ENCODE measurements at places on chromosomes 11 and 22.

- DNase-seq, result no peak
Measured at GRCh38 chr22:27972732-27973698, 54.0 kb upstream of the PITPNB start.

DNA sequence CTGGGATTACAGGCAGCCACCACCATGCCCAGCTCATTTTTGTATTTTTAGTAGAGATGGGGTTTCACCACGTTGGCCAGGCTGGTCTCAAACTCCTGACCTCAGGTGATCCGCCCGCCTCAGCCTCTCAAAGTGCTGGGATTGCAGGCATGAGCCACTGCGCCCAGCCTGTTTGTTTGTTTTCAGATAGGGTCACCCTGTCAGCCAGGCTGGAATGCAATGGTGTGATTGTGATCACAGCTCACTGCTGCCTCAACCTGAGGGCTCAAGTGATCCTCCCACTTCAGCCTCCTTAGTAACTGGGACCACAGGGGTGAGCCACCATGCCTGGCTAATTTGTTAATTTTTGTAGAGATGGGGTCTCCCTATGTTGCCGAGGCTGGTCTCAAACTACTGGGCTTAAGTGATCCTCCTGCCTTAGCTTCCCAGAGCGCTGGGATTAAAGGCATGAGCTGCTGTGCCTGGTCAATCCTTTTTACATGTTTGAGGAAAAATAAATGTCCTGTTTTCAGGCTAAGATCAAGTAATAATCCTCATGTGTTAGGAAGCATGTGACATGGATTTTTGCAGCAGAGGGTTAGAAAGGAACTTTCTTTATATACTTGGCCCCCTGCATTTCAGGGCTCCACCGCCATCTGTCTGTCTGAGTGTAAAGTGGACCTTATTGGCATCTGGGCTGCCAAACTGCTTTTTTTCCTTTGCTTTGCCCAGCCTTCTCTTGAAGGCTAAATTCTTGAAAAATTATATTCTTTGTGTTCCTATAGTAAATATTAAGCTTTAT lies 4.8 kb upstream of the SLC3A2 start:
- no peak for DNase-seq

GRCh38 chr11:57646194-57646798 lies 3.4 kb downstream of the YPEL4 start:
- DNase-seq, result no peak

- DNase-seq, result no peak
Measured at GRCh38 chr22:33325232-33326004, 267.2 kb upstream of the SYN3 start.

DNA sequence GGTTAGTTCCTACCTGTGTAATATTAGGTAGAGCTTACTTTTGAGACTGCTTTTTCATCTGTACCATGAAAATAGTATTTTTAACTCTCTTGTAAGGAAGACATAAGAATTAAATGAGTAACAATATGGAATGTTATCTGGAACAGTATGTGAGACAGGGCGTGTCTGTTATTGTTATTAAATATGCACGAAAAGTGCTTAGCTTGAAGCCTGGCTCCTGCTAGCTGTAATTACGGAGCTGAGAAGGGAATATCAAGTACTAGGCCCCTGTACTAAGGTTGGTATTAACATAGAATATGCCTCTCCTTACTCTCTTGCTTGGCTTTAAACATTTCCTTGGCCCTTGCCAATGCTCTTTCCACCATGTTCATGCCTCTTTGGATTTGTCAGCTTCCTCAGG lies 194.0 kb downstream of the FAM76B start:
- DNase-seq, result no peak

- DNase-seq, result no peak
Measured at GRCh38 chr11:35045236-35045820, 93.6 kb upstream of the CD44 start.

DNA sequence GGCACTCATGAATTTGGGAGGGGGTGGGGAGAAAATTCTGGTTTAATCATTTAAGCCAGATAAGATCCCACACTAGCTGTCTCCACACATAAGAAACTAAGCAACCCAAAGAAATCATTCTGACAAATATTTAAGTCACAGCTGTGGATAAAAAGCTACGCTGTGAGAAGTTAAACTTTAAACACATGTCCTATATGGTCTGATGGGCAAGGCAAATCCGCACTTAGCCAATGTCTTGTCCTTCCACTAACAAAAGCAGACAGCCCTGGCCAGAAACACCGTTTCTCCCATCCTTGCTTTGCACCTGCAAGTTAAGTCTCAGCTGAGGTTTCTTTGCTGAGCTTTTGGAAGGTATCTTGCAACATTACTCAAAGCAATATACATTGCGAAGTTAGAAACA lies 68.0 kb downstream of the ETS1 start:
- no peak for DNase-seq

GRCh38 chr11:77660947-77661346 lies 23.4 kb upstream of the CLNS1A start:
- DNase-seq, result no peak

DNA sequence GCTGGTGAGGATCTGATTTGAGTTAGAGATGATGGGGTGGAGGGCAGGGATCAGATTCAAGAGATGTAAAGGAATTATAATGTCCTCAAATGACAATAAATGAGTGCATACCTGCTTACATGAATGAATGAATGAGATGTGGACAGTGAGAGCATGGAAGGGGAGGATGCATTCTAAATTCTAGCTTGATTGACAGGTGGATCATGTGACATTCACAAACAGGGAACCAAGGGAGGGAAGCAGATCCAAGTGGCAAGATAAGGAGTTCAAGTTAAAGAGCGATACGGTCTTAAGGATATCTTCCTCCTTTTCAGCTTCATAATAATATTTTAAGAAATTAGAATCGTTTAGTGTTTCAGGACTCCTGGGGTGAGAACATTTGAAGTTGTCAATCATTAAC lies 170.5 kb upstream of the TBCEL start:
- no peak for DNase-seq

GRCh38 chr22:37601540-37602442 lies 6.8 kb upstream of the GGA1 start:
- DNase-seq, result no peak

DNA sequence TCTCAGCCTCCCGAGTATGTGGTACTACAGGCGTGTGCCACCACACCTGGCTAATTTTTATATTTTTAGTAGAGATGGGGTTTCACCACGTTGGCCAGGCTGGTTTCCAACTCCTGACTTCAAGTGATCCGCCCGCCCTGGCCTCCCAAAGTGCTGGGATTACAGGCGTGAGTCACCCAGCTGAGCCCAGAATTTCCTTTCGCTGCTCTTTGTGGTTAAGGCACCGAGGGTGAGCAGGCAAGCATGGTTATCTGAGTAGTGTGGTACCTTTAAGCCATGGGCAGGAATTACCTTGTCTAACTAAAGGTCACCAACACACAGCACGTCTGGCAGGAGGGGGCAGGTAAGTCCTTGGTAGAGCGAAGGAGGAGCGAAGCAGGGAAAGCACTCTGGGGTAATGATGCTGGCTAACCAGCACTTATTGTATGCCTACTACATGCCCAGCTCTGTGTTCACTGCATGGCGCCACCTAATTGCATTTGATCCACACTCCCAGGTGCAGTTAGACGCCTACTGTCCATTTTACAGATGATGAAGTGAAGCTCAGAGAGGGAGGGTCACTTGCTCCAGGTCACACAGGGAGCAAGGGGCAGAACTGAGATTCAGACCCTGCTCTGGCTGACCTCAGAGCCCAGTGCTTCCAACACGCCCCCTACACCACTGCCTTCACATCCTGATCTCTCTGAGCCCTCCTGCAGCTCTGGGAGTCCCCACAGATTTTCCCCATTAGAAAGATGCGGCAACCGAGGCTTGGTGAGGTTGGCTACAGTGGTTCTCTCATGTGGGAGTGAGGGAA lies 45.7 kb downstream of the TRIOBP start:
- no peak for DNase-seq

DNA sequence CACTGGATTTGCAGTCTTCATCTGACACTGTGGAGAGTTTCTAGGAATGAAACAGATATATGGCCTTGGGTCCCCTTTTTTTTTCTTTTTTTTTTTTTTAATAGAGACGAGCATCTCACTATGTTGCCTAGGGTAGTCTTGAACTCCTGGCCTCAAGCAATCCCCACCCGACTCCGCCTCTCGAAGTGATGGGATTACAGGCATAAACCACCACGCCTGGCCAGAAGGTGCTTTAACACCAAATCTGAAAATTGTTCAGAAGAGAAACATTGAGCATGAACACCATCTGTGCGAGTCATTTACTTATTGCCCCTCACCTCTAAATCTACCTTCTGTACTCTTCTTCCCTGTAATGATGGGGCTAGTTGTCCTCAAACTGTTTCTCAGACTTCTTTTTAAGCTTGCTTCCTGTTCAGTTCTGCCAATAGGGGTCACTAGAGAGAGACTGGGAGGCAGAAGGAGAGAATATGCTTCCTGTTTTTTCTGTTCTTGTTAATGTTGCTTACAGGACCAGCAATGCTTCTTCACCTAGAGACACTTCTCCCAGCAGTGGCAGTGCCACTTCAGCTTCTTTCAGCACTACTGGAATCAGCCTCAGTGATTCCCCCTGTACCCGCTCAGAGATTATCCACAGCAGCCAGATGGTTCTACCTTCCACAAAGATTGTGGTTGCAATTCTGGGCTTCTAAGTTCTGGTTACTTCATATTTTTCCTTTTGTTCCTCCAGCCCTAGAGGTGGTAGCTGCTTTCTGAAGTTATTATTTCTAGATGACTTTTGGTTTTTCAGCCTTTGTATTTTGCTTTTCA lies 20.8 kb upstream of the ZBED5 start:
- no peak for DNase-seq

GRCh38 chr11:8080674-8081590 lies at the start of gene TUB:
TUB (plus strand) TSS chr11:8081211; CDS start chr11:8081511, 300 bp downstream.
- DNase-seq, result no peak

DNA sequence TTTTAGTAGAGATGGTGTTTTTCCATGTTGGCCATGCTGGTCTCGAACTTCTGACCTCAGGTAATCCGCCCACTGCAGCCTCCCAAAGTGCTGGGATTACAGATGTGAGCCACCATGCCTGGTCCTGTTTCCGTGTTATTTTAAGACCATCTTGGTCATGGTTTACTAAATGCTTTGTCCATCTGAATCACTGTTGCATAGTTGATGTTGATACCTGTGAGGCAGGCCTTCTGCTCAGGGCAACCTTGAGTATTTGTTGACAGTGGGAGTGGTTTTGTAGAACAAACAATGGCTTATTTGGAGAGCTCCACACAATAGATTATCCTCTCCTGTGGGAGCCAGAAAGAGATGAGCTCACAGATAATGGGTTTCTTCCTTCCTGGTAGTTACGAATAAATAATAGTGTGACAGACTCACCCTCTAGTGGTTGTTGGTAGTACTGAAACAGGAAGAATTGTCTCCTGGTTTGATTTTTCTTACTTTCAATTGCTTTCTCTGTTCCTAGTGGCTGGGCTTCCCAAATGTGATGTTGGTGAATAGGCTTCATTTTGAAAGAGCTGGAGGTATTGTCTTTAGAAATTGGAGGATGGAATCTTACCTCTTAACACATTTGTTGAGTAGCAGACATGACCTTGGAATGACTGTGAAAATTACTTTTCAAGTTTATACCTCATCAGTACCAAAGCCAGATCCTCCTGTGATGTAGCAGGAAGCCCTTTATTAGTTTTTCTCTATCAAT lies 39.0 kb downstream of the CTNND1 start:
- peak; percentile 39 for DNase-seq

- peak; percentile 9 for DNase-seq
Measured at GRCh38 chr11:17352950-17353820, 1.6 kb downstream of the NCR3LG1 start.

GRCh38 chr11:95853138-95853537 lies 62.8 kb downstream of the CEP57 start:
- DNase-seq, result no peak

GRCh38 chr11:110629594-110629993 lies 82.6 kb downstream of the ARHGAP20 start:
- DNase-seq, result no peak

- DNase-seq, result no peak
Measured at GRCh38 chr11:67022341-67022933, 497 bp upstream of the SYT12 start.

DNA sequence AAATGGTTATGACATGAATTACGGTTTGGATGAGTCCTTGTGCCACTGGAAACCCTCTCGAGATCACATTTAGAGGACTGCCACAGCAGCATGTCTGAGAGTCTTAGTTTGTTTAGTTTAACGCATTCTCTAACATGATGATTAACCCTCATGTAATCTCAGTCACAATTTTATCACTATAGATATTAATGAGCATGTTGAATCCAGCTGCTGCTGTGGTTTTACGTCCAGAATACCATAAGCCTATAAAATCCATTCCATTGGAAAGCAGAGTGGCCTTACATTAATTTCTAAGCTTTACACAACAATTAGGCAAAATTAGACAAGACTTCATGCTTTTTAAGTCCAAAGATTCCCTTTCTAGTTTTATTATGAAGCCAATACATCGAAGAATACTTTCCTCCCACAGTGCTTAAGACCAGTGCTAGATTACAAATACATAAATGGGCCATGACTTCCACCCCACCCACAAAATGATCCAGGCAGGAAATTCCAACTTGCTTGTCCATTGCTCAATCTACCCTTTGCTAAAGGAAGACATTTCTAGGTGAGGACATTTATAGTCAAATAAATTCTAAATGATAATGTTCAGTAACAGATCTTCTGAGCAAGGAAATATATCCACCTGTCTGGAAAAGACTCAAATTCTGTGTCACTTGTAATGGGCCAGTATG lies 3.5 kb upstream of the ELMOD1 start:
- peak; percentile 62 for DNase-seq

GRCh38 chr11:66011785-66012303 lies at the start of gene CST6:
CST6 (plus strand) TSS chr11:66012008; CDS start chr11:66012045, 37 bp downstream.
- no peak for DNase-seq

- peak; percentile 68 for DNase-seq
Measured at GRCh38 chr11:85685820-85686459, at the start of gene CCDC89. CCDC89 (minus strand) TSS chr11:85686195; CDS start chr11:85686130, 65 bp downstream.

GRCh38 chr22:28105413-28105812 lies 186.4 kb upstream of the PITPNB start:
- no peak for DNase-seq

DNA sequence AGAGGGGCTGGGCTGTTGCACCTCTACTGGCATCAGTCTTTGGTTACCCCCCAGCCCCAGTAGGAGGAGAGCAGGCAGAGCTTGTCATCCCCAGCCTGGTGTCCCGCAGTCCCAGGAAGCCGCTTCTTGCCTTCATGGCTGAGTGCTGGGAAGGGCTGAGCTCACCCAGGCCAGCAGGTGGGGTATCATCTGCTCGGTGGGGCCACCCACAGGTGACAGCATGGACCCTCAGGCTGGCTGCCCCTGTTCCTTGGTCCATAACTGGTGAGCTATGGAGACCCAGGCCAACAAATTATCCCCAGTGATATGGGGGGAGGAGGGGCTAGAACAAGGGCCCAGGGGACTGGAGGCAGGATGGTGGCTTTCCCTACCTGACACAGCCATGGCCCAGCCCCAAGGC lies 6.5 kb upstream of the RHOD start:
- no peak for DNase-seq

Measured in BJ (cell line).